Activated naive CD8-positive, alpha-beta T cell treated with anti-CD3 and anti-CD28 coated beads for 36 hours (primary cell): ENCODE measurements at places on chromosomes 7 and 10.

- DNase-seq, result peak; percentile 23
Observed at GRCh38 chr10:23694446-23694920, 255.6 kb downstream of the OTUD1 start.

GRCh38 chr7:102992938-102993717 is 80.3 kb downstream of the LRRC17 start:
- DNase-seq, result no peak

DNA sequence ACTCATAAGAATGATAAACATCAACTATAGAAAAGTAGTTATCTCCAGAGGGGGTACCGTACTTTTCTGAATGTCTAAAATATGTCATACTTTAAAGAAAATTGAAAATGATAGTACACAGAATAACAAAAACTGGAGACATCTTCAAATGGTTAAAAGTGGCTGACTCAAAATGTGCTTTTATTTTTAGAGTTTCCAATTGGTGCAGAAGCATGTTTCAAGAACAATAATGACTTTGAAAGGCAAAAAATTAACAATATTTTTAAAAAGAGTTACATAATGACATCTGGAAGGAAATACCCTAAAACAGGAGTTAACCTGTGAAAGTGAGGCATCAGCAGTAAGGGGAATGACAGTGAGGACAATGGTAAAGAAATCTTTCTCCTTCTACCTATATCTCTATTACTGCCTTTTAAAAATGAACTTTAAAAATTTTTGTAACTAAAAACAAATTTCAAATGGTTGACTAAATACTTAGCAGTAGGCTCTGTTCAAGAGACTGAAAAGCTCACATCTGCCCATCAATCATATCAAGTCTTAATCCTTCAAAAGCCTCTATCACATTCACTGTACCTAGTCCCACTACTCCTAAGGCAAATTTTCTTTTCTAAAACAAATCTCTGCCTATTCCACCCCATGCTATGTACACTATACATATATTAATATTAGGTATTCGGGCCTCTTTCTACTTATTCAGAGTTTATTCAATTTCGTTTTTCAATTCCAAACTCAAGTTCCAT is 3.0 kb downstream of the ASZ1 start:
- no peak for DNase-seq

- no peak for DNase-seq
Observed at GRCh38 chr10:20683345-20683744, 213.8 kb downstream of the NEBL start.

GRCh38 chr10:90621577-90621976 is 236.3 kb downstream of the HTR7 start:
- DNase-seq, result no peak

- no peak for DNase-seq
Observed at GRCh38 chr10:16653224-16653623, 131.5 kb upstream of the C1QL3 start.

DNA sequence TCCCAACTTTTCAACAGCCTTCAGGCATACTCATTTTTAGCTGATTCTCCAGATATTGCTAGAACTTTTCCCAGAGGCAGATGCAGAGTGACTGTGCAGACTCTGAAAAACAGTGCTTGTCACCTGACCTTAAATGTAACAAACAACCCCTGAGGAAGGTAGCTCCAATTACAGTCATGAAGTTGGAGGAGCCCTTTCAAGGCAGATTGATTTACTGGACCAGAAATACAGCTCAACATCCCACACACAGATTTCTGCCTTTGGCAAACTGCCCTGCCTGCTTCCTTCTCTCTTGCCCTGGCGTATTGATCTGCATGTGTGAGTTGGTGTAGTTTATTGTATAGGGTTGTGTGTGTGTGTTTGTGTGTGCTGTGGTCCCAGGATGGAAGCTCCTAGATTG is 38.5 kb downstream of the PYROXD2 start:
- DNase-seq, result no peak

DNA sequence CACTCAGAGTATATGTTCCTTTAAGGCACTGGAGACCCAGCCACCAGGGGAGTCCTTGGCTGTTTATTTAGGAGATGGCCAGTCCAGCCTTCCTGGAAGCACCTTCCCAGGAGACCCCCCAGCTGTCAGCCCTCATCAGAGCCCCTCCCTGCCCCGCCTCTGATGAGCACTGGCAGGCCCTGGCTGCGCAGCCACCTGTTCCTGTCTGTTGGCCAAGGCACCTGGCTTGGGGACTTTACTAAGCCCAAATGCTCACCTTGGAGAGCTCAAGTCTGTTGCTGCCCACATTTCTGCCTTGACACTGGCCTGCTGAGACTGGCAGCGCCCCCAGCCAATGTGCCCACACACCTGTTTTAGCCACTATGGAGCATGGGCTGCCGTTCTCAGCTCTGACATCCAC is 124.7 kb downstream of the ELMO1 start:
- no peak for DNase-seq

DNA sequence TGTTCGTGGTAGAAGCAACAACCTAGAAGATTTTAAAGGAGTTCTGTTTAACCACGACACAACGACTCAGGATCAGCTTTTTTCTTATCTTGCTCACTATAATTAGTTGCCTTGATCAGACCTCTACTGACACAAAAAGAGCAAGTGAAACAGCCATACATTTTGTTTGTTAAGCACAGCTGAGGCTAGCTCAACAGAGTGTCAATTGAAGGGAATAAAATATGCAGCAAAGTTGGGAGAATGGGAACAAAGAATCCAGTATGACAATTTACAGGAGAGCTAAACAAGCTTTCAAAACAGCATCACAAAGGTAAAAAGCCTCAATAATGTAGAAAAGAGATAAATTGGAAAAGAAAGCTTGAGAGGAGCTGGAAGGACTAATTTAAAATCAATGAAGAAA is 40.5 kb upstream of the HERPUD2 start:
- DNase-seq, result no peak

DNA sequence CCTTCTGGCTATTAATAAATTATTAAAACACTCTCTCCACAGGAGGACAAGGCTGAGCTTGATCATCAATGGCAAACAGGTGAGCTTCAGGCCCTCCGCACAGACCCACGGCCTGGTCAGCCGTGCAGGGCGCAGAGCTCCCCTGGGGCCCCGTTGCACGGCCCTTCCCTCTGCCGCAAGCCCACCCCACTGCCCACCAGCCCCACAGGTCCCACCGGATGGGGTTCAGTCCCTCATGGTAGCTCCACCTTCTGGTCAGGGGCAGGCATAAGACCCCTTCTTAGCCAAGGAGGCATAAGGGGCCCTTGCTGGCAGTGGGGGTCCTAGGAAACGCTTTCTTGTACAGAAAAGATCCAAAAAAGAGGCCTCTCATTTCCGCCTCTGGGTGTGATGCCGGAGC is 84.6 kb downstream of the MAD1L1 start:
- DNase-seq, result no peak

DNA sequence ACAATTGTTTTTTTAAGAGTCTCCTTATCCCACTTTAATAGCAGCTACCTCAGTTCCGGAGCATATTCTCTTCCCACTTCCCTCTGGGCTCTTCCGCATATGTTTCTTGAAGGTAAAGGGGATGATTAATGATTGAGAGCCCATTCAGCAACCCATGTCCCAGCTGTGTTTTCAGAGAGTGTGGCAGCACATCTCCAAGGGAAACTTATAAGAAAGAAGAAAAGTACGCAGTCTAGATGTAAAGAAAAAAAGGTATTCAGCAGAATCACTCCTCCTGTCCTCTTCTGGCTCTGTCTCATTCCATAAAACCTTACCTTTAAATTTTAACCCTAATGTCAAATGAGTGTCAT is 9.7 kb upstream of the ANKRD7 start:
- no peak for DNase-seq

DNA sequence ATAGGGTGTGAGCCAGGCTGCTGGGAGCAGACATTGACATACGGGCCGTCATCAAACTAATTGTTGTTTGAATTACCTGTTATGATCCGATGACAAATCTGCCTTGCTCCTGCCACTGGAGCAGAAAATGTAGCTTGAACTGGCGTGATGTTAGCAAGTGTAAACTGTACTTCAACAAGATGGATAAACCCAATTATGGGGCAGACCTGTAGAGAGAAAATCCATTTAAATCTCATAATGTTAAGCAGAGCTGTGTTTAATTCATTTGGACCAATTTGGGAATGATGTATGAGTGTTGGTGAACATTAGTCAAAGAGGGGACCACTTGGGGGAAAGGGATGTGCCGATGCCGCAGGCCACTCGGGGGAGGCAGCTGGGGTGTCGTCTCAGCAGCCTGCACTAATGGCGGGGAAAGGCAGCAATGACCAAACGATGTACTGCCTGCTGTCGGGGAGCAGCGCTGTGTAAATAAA is 27.4 kb downstream of the TCF7L2 start:
- no peak for DNase-seq

- DNase-seq, result peak; percentile 8
Observed at GRCh38 chr10:69901628-69902505, 100.2 kb downstream of the COL13A1 start.

DNA sequence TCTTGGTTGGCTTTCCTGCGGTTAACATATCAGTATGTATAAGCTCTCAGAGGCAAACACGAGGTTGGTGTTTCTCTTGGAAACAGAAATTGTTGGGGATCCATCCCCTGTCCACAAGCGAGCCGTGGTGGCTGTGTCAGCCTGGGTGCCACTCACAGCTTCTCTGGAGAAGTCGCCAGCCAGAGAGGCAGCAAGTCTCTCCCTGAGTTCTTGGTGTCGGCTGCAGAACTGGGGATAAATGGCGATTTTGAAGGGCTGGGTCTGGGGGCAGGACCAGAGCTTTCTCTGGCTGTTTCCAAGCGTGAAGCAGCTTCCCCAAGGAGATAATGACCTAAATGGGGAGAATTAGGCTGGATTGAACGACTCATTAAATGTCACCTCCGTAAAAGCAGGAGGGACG is 335.3 kb downstream of the GLRX3 start:
- no peak for DNase-seq

- DNase-seq, result no peak
Observed at GRCh38 chr10:13296476-13296875, 3.4 kb downstream of the PHYH start.

GRCh38 chr7:121428855-121429489 is 32.9 kb upstream of the FAM3C start:
- no peak for DNase-seq

- no peak for DNase-seq
Observed at GRCh38 chr7:69169386-69169785, 428.9 kb upstream of the AUTS2 start.

GRCh38 chr7:68511281-68511680 is 1087.0 kb upstream of the AUTS2 start:
- no peak for DNase-seq

GRCh38 chr10:128628252-128628651 is 502.0 kb upstream of the MKI67 start:
- DNase-seq, result no peak

GRCh38 chr7:140656548-140657515 is 15.9 kb upstream of the ADCK2 start:
- peak; percentile 42 for DNase-seq

- DNase-seq, result no peak
Observed at GRCh38 chr10:10891124-10892082, 126.3 kb upstream of the CELF2 start.

GRCh38 chr7:77529279-77529678 is 7.8 kb upstream of the PTPN12 start:
- no peak for DNase-seq

GRCh38 chr10:94673614-94674321 is 9.8 kb upstream of the CYP2C18 start:
- no peak for DNase-seq

DNA sequence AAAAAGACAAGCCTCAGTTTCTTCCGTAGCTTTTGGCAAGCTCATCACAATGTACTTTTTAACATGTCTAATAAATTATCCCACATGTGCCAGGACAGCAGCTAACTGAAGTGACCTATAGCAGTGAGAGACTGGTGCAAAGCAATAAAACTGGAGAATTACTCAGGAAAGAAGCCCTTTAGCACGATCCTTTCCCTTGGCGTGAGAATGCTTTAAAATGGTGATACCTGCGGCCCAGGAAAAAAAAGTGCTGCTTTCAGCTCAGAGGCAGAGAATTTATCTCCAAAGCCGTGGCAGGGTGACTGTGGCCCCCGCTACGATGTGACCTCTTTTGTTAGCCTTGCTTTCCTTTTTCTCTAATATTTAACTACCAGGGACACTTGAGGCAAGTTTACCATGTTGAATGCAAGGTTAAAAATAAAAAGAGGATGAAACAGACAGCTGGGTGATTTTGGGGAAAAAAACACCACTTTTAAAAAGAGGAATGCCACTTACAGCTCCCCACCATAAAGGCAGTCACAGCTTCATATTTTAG is 184.0 kb downstream of the FANK1 start:
- DNase-seq, result no peak

DNA sequence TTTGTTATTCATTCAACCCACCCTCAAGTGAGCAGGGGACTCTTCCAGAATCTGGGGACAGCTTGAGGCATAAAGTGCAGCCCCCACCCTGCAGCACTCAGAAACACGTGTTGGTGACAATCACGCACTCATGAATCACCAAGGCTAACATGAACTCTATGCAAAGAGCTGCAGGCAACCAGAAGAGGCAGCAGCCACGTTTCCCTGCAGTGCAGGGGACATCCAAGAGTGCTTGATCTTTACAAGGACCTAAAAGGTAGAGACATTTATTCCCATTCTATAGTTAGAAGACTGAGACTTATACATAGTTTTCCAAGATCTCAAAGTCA is 135.2 kb upstream of the GDF10 start:
- no peak for DNase-seq

DNA sequence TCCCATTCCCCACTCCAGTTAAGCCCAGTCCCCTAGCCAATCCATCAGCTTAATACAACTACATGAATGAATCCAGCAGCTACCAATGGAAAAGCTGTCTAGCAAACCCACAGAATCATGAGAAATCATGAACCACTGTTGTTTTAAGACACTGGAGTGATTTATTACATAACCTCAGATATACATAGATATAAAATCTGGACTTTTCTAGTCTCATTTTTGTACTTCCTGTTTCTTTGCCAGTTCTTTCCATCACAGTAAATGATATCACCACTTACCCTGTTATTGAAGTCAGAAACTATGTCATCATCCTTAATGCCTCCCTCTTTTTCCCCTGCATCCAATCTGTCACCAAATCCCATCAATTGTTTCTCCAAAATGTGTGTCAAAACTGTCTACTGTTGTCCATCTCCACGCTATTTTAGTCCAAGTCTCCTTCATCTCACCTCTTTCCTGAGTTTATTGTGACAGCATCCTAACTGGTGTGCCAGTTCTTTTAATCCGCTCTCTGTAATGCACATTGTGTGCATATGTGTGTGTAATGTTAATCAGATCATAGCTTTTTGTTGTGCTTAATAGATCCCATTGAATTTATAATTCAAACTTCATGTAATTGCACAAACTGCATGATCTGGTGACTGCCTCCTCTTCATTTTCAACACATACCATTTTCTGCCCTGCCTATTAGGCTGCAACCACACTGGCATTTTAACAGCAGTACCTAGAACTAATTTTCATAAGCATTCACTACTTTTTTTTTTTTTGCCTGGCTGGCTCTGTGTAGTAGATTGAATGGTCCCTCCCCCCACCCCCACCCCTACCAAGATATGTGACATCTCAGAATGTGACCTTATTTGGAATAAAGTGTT is 56.0 kb downstream of the MKLN1 start:
- DNase-seq, result no peak

DNA sequence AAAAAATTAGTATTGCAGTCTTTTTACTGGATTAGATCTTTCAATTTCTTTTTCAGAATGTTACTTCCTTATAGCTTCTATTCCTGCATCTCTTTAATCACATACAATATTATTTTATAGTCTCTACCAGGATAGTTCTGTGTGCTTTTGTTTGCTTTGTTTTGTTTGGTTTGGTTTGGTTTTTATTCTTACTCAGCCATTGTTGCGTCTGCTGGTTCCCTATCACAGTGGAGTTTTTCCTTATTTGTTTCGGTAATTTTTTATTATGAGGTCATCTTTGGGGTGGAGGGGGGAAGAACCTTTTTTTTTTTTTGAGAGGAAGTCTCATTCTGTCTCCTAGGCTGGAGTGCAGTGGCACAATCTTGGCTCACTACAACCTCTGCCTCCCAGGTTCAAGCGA is 9.0 kb upstream of the BAIAP2L1 start:
- no peak for DNase-seq
